AG04449 (cell line): ENCODE measurements at places on chromosomes 6 and 20.

GRCh38 chr6:154039231-154039842 is at the start of gene OPRM1:
TSS of gene OPRM1 (plus strand) at chr6:154039240. CDS start at chr6:154039545, 305 bp downstream.
- no peak for DNase-seq

GRCh38 chr6:42152024-42152423 is 9.6 kb upstream of the C6orf132 start:
- no peak for DNase-seq

GRCh38 chr20:39289316-39289715 is 327.2 kb downstream of the DHX35 start:
- no peak for DNase-seq

DNA sequence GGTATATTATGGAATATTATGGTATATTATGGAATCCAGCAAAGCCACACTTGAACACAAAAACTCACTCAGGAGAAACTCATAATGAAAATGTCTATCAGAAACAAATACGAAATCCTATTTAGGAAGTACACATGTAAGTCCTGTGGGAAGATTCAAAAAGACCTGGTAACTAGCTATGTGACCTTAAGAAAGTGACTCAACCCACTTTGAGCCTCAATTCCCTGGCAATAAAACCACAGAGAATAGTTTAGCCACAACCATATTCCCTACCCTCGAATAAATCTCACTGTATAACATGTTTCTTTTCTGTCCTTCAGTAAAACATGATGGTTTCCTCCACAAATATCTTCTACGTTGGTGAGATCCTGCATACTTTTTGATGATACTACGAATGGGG is 56.4 kb downstream of the ZMYND8 start:
- DNase-seq = no peak

GRCh38 chr6:31128093-31128676 is 7.9 kb upstream of the CDSN start:
- DNase-seq = no peak

DNA sequence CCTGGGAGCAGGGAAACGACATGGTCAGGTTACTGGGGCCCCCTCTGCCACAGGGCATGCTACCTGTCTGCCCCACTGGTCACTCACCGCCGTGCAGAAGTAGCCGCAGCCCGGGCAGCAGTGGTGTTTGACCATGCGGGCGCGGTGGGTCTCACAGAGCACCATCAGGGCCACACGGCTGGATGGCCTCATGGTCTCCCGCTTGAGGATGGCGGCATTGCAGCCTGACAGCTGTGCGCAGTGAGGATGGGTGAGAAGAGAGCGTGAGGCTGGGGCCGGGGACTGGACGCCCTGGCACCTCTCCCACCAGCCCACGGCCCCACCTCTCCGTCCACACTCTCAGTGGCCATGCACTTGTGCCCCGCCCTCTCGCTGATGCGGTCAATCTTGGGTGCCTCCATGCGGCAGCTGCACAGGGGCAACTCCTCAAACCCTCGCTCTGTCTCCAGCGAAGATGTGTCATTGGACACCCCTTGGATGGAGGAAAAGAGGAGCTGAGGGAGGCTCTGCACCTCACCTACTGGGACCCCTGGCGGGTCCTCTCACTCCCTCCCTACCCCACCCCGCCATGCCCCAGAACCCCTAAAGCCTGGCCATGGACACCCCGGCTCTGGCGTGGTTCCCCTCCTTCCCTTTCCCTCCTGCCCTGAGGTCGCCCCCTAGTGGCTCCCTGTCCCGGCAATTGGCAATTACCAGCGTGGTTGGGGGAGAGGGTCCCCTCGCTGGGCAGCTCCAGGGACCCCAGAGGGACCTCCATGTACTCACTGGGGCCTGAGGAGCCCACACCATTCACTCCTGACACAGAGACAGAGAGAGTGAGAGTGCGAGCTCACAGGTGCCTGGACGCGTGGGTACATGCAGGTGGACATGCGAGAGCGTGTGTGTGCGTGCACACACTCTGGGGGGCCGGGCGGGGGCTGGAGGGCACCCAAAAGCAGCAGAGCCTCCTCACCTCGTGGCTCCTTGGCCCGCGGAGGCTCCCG is 8.9 kb downstream of the EHMT2 start:
- DNase-seq = no peak

DNA sequence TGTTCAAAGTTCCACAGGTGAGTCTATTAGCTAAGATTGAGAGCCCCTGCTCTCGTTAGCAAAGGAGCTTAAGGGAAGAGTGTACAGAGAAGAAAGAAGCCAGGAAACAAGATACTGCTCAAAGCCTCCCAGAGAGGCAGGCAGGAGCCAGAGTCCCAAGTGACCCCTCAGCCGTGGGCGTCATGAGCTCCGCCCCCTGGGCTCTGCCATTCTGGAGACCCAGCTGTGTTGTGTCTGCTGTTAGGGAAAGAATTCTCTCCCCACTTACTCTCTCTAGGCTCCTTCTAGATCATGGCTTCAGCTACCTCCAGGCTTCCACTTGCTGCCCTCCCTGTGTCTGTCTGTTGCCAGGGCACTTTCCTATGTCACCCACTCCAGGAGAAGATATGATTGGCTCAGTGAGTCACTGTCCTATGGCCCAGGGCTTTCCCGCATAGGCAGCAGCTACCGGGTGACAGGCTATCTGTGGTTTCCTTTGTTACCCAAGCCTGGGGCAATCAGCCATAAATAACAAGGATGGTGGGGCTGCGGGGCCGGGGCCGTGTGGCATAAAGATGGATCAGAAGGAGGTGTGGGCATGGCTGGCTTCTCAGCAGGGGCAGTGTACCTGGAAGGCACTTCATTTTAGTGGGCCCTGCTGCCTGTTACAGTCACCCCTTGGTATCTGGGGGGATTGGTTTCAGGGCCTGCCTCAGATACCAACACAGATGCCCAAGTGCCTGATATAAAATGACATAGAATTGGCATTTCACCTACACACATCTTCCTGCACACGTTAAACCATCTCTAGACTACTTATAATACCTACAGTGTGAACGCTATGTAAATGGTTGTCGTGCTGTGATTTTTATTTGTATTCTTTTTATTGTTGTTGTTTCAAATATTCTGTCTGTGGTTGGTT is 118.9 kb downstream of the ARMC2 start:
- DNase-seq = no peak

DNA sequence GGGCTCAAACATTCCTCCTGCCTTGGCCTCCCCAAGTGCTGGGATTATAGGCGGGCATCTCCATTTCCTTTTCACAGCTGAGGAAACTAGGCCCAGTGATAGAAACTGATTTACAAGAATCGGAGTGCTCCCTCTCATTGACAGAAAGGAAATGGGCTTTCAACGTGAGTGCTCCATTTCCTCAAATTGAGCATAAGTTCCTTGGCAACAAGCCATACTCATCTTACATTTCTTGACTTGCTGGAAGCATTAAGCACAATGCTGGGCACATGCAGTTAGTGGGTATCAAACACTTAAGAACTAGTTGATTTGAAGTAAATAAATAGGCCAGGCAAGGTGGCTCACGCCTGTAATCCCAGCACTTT is 54.7 kb downstream of the FGD2 start:
- no peak for DNase-seq

DNA sequence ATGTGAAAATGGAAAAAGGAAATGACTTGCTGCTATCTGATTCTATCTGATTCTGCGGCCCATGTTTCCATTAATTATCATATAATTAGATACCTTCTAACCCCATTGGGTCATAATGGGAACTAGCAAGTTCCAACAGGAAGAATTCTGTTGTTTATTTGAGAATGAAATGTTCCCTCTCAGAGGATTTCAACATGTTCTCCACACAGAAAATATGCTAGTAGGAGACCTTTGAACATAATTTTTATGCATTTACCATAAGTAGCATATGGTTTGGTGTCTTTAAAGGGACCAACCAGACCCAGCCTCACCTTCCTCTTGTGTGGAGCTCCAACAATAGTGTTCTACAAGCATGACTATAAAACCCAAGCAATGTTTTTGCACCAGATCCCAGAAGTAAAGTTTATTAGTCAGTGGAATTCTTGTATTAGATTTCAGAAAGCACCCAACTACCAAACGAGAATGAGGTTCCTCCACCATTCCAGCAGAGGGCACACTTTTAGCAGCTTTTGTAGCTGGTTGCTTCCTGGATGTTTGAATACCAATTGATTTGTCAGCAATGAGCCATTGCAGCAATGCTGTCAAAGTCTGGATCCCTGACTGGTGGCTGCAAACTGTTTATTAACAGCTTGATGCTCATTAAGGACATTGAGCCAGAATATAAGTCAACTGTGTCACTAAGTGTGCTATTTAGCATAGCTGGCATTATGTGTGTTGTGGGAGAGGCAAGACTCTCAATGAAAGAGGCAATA is 143.6 kb upstream of the GJE1 start:
- no peak for DNase-seq

DNA sequence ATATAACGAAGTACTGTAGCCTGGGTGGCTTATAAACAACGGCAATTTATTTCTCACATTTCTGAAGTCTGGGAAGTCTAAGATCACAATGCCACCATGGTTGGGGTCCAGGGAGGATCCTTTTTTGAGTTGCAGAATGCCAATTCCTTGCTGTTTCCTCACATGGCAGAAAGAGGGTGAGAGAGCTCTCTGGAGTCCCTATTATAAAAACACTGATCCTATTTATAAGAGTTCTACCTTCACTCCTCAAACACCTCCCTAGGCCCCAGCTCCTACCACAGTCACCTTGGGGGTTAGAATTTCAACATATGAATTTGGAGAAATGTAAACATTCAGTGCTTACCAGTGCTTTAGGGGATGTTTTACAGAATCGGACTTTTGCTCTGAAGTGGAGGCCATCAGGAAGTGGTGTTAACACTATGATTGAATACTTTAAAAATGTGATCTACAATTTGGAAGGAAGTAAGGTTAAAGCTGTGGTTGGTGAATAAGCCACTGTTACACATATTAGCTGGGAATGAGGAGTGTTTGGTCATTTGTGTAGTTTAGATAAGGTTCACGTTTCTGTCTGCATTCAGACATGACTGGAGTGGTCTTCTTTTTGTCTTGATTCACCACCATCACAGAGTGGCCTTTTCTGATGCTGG is 79.9 kb upstream of the SPTLC3 start:
- peak; percentile 47 for DNase-seq

DNA sequence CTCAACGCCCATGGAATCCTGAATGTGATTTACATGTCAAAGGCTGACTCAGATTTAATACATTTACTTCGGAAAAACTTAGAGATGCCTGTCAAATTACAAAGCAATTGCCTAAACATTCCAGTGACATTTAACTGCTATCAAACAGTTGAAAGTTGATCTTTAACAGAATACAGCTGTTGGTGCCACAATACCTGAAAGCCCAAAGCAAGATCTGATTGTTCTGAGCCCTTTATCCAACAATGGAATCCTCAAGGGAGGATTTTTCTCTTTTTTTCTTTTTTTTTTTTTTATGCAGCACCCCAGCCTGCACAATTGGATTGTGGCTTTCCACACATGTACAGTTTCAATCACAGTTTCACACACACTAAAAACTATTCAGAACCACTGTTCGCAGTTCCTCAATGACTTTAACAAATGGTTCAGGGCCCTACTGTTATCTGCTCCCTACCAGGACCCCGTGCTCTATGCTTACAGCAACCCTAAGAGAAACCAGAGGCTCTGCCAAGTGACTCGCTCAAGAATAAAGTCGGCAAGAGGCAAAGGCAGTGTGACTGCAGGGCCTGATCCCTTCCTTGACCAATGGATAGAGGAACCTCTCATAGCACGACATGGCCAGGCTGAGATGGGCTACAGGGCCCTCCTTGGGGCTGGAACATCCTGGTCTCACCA is 33.3 kb downstream of the EPB41L2 start:
- no peak for DNase-seq

DNA sequence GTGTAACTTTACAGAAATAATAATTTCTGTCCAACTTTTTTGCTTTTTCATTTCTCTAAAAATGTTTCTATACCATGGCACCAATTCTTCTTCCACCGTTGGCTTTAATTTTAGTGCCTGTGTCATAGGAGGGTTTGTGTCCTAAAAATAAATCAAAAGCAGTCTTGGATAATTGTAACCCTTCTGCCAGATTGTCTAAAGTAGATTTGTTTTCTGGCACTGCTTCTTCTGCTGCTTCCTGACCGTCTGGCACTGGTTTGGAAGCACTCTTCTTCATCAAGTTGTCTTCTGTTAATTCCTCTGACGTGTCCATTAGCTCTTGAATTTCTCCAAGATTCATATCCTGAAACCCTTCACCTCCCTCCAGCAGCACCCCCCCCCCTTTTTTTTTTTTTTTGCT is 33.1 kb downstream of the SCAF8 start:
- DNase-seq = no peak

DNA sequence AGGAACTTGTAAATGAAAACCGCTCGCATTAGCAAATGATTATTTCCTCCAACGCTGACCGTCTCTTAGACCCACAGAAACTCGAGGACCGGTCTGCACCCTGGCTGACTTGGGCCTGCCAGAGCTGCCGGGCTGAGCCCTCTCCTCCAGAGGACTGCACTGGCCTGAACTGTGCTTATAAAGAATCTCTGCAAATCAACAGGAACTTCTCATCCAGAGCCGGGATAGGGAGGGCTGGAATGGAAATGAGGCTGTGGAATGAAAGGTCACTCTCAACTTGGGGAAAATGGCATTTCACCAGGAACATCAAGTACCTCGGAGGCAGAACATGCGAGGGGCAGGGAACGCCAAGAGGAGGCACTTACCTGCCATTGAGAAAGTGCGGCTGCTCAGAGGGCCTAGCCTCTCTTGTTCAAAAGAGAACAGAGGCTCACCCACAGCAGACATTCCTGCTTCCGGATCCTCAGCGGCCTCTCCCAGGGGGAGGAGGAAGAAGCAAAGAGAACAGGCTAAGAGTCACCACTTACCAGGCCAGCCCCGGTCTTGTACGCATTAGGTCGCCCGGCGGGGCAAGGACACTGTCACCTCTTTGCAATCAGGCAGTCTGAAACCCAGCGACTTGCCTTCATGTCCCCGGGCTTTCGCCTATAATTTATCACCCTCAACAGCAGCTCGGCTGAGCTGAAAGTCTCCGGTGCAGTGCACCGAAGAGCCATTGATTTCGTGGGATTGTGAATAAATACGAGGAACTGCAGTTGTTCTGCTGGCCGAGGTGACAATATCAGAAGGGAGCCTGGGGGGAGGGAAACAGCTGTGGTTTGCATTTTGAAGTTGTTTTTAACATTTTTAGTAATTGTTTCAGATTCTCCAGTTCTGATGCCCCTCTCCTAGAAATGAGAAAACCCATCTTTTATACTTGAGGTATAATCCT is 37.6 kb downstream of the ZMYND8 start:
- DNase-seq = no peak

- no peak for DNase-seq
Measured at GRCh38 chr6:138287144-138287955, 69.1 kb upstream of the PBOV1 start.

- DNase-seq = no peak
Measured at GRCh38 chr6:72784071-72784470, 162.2 kb downstream of the KCNQ5 start.

DNA sequence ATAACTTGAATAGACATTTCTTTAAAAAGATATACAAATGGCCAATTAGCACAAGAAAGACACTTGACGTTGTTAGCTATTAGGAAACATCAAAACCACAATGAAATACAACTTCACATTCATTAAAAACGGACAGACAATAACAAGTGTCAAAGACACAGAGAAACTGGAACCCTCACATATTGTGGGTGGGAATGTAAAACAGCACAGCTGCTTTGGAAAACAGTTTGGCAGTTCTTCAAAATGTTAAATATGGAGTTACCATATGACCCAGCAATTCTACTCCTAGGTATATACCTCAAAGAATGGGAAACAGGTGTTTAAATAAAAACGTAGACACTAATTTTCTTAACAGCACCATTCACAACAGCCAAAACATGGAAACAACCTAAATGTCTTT is 100.5 kb upstream of the SLC22A23 start:
- no peak for DNase-seq

GRCh38 chr6:30709101-30709868 is 7.8 kb downstream of the MDC1 start:
- DNase-seq = no peak

GRCh38 chr20:17491488-17491887 is 39.7 kb downstream of the BFSP1 start:
- DNase-seq = no peak
